Activated CD4-positive, alpha-beta T cell treated with anti-CD3 and anti-CD28 coated beads for 24 hours (primary cell): ENCODE measurements at places on chromosomes 7 and 10.

- DNase-seq: no peak
These were observed 154.6 kb downstream of the TMEM178B start for GRCh38 chr7:141228482-141228881.

GRCh38 chr10:5195727-5196374 is 786 bp upstream of the AKR1C4 start:
- DNase-seq: no peak

GRCh38 chr10:116771101-116771958 is 29.0 kb upstream of the HSPA12A start:
- no peak for DNase-seq

GRCh38 chr10:67261300-67261797 is 335.5 kb downstream of the LRRTM3 start:
- DNase-seq: no peak

- no peak for DNase-seq
These were observed 115.7 kb downstream of the ICA1 start for GRCh38 chr7:8146106-8146787.

GRCh38 chr7:127158659-127159058 is 94.1 kb downstream of the GRM8 start:
- no peak for DNase-seq

DNA sequence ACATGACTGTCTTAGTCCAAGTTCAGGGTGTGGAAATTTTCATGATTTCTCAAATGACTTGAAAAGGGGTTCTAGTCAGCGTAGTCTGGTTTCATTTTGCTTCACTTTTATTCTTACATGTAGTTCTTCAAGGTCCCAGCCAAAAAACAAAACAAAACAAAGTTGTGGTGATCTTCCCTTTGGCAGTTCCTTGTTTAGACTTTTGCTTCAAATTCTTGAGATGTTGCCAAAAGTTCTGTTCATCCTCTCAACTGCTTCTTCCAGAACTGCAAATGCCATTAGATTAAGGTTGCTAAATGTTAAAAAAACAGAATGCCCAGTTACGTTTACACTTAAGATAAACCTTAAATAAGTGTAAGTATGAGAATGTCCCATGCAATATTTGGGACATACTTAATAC is 370.8 kb upstream of the LRRTM3 start:
- DNase-seq: no peak

DNA sequence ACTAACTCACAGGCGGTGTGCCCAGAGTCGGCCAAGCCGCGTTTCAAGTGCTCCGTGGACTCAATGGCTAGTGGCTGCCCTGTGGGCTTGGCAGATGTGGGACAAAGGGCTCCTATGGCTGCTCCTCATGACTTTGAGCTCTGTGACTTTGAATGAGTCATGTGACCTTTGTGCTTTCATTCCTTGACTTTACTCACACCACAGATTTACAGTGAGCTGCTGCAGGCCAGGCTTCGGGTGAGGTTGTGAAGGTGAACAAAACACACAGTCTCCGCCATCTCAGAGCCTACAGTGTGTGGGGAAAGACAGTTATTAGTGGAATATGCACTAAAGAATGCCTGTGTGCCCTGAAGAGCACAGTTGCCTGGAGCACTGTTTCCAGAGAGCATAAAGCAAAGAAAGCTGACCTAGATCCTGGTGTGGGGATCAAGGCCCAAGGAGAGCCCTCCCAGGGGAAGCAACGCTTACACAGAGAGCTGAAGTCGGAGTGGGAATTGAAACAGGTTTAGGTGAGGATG is 29.7 kb upstream of the PLEKHA1 start:
- DNase-seq: no peak
